ENCODE measurements at places on chromosomes 7 and 10.

- DNase-seq, result no peak
These were observed 6.0 kb upstream of the SMNDC1 start for GRCh38 chr10:110310741-110311140.

GRCh38 chr10:89159761-89160160, 47.4 kb downstream of the CH25H start:
- DNase-seq, result no peak

DNA sequence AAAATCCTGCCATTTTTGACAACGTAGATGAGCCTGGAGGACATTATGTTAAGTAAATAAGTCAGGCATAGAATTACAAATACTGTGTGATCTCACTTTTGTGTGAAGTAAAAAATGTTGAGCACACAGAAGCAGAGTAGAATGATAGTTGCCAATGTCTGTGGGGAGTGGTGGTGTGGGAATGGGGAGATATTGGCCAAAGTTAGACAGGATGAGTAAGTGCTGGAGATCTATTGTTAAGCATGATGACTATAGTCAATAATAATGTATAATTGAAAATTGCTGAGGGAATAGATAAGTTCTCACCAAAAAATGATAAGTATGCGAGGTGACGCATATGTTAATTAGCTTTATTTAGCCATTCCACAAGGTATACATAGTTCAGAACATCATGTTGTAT, 92.0 kb downstream of the GPR85 start:
- DNase-seq, result no peak

DNA sequence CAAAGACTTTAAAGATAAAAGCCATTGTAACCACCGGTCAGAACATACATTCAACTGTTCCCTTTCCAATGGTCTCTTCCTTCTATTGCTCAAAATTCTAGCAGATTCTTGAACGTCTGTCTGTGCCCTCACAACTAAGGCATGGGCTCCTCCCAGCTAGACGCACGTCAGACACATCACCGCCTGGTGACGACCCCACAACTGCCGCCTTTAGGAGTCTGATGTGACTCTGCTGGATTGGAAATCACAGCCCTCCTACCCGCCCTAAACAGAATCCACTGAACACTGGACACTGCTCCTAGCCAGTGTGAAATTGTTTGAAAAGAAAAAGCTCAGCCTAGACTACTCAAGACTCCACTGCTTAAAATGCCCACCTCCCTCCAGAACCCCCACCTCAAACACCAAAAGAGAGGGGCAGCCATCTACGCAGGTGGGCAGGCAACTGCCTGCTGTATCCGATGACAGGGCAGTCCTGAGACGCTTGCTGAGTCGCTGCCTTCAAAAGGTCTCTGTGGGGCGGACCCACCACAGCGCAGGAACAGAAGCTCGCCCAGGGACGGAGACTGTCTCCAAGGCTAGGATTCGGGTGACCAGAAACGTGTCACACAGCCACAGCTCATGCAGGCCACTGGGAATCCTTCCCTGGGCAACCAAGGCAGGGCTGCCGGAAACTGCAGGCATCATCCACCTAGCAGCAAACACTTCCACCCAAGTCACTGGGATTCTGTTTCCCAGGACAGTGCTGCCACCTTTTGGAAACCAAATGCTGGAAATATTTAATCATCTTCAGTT, 34.7 kb downstream of the GSDME start:
- no peak for DNase-seq

DNA sequence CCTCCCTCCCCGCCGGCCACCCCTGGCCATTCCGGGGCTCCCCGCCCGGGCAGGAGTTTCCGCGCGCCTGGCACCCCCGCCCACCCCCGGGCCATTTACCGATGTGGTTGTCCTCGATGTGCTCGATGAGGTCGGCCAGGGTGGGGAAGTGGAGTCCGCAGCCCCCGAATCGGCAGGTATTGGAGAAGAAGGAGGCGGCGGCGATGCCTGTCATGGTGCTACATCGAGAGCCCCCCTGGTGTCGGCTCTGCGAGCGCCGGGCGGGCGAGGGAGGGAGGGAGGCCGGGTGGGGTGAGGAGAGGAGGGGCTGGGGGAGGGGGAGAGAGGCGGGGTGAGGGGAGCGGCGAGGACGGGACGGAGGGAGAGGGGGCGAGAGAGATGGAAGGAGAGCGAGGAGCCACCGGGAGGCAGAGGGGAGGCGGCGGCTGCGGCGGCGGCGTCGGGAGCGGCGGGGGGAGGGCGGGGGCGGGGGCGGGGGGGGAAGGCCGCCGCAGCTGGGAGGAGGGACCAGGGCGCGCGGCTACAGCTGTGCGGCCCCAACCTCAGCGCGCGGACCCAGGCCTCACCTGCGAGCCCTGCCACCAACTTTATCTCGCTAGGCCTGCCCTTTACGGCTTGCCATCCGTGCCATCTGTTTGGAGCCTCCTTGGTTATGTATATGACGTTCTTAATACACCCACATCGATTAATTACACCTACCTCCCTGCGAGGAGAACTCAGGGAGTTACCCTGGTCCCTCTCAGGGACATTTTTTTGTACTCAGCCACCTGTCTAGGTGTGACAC, at the start of gene JAZF1:
JAZF1 (minus strand) TSS at position 432 of the 784 bp plus-strand sequence.
- DNase-seq, result no peak

DNA sequence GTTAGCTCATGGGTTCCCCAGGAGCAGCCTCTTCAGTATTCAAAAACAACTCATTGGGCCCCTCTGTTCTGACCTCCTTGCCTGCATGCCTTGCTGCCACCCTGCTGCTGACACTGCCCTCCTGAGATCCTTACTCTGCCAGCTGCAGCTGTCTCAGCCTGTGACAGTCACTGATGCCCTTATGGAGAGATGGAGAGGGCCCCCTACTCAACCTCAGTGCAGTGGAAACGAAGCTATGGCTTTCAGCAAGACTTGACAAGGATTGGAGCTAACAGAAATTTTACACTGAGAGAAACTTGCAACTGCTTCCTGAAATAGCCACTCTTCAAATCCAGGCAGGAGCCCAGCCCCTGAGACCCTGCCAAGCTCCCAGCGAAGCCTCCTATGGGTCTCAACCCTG, 678.3 kb upstream of the C7orf33 start:
- DNase-seq, result no peak

DNA sequence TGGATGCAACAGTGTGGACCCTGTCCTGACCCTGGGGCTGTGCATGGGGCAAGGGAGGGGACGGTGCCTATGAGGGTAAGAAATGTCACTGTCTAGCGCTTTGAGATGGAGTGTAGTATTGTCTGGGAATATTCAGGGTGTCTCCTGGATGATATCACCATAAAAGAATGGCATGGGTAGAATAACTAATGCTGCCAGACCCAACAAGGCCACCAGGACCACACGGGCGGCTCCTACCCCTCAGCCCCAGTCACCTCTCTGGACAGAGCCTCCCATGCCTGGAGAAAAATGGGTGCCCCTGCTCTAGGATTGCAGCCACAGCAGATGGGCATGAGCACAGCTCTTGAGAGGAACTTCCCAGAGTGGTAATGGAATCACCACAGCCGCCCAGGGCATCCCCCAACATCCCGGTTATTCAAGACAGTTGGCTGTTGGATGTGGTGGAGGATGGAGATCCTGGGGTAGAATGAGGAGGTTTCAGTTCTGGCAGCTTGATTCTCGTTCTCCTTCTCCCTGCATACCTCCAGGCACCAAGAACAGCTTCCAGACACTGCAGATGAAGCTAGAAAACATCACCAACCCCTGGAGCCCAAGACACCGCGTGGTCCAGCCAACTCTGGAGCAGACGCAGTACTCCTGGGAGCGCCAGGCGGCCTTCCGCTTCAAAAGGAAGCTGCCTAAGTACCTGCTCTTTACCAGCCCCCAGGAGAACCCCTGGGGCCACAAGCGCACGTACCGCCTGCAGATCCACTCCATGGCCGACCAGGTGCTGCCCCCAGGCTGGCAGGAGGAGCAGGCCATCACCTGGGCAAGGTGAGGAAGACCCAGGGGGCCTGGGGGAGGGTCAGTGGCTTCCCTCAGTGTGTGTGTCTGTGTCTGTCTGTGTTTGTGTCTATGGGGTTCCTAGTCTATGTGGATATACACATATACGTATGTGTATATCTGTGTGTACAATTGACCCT, 6.2 kb downstream of the AOC1 start:
- DNase-seq, result no peak

- DNase-seq, result no peak
These were observed 20.6 kb upstream of the MCM10 start for GRCh38 chr10:13140627-13141190.

- DNase-seq, result no peak
These were observed at the start of gene TMEM184A for GRCh38 chr7:1555813-1556543. TSS of gene TMEM184A (minus strand) at chr7:1556205. CDS start at chr7:1555484, 721 bp downstream.
